Endothelial cell of umbilical vein (primary cell): ENCODE measurements at places on chromosomes 2 and 18.

- no peak for DNase-seq
These were observed 27.5 kb upstream of the BZW1 start for GRCh38 chr2:200784215-200784614.

- peak; percentile 95 for DNase-seq
These were observed 54.5 kb downstream of the EPAS1 start for GRCh38 chr2:46351750-46352138.

- no peak for DNase-seq
These were observed 134.1 kb downstream of the SLC8A1 start for GRCh38 chr2:40317761-40318160.

- DNase-seq = no peak
These were observed 60.2 kb upstream of the FAM117B start for GRCh38 chr2:202574541-202574940.

- DNase-seq = no peak
These were observed 118.1 kb upstream of the ZNF521 start for GRCh38 chr18:25470062-25470461.

- DNase-seq = no peak
These were observed 37.0 kb upstream of the MTCL1 start for GRCh38 chr18:8668381-8668780.

- DNase-seq = no peak
These were observed 114.0 kb downstream of the HIBCH start for GRCh38 chr2:190205657-190206056.

DNA sequence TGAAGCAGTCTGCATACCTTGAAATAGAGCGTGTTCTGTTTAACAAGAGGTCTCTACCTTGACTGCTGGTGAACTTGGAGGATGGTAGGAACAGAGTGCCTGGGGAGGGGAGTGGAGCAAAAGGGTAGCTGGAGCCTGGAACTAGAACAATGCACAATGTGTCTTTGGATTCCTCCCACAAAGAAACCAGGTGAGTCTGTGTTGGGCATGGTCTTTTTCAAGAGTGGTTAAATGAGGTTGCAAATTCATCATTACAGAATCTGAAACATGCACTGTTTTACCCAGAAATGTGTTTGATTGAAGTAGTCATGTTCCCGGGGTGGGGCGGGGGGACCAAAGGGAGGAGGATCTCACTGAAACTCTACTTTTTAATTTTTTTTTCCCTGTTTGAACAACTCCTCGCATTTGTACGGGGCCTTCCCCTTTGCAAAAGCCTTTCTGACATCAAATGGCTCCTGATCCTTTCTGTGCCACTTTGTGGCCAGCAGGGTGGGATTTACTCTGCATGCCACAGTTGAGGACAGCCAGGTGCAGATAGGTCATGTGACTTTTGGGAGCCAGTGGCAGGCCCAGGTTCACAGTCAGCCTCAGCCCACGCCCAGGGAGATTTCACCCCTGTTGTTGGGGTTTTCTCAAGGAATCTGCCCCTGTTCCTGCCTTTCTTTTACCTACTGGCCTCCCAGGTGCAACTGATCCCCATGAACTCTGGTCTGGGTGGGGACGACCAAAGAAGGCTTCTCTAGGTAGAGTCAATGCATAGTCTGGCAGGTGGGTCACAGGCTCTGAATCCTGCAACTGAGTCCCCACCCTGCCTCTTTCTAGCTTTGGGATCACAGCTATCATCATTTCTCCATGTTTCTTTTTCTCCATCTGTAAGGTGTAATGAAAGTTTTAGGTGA, 28.2 kb downstream of the MYCN start:
- no peak for DNase-seq

GRCh38 chr2:212330263-212330662, 208.3 kb downstream of the ERBB4 start:
- DNase-seq = no peak

GRCh38 chr2:200161458-200161857, 145.0 kb upstream of the SPATS2L start:
- no peak for DNase-seq

DNA sequence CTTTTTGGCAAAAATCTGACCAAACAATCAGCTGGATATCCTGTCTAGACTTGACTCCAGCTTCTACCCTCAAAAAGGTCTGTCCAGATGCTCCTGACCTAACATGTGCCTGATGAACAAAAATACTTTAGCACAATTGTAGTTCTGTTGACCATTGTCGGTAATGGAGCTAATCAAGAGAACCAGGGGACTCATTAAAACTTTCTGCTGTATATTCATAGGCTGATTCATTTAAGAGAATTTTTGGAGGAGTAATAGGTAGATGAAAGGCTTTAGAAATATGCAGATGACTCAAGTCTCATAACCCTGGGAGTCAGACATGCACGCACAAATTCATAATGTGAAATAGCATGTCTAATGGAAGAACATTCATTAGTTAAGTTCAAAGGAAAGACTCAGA, 514.2 kb downstream of the TXNL1 start:
- peak; percentile 75 for DNase-seq

GRCh38 chr2:227846831-227847230, 24.6 kb upstream of the DAW1 start:
- DNase-seq = no peak

- no peak for DNase-seq
These were observed 14.3 kb downstream of the INSIG2 start for GRCh38 chr2:118102433-118103082.
